NAMALWA (cell line): ENCODE measurements at places on chromosomes 13 and 19.

DNA sequence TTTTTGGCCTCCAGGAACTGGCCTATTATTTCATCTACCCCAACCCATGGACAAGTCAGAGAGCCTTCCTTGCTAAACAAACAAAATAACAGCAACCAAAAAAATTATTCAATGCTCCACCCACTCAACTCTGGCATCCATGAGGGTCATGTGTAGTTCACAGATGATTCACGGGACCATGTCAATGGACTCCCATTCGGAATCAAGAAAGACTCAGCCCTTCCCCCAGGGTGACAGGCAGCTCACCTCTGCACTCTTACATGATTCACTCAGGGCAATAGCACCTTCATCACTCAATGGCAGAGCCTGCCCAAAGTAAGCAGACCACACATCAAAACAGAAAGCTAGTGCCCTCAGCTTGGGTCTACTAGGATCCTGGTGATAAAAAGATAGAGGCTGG is 14.3 kb upstream of the SCEL start:
- no peak for DNase-seq

GRCh38 chr13:32468502-32469142 is 40.7 kb upstream of the N4BP2L1 start:
- no peak for DNase-seq

DNA sequence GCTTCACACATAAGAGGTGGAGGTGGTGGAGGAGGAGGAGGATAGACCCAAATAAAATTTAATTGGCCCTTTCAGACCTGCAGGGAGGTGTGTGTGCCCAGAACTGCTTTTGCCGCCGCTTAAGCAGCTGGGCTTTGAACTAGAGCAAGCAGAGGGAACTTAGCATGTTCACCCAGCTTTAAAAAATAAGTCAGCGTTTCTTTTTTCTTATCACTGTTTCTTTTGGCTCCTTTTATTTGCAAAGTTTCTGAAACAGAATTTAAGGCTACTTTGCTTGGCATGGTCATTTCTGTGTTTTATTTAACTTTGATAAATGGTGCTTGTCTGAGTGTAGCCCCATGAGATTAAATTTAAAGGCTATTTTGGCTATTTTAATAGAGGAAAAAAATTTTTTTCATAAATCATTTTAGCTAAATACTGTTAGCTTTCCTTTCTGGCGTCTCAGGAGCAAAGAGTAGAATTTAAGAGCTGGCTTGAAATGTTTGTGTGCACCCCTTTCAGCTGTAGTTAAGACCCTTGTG is 43.3 kb upstream of the RNF113B start:
- DNase-seq, result no peak

DNA sequence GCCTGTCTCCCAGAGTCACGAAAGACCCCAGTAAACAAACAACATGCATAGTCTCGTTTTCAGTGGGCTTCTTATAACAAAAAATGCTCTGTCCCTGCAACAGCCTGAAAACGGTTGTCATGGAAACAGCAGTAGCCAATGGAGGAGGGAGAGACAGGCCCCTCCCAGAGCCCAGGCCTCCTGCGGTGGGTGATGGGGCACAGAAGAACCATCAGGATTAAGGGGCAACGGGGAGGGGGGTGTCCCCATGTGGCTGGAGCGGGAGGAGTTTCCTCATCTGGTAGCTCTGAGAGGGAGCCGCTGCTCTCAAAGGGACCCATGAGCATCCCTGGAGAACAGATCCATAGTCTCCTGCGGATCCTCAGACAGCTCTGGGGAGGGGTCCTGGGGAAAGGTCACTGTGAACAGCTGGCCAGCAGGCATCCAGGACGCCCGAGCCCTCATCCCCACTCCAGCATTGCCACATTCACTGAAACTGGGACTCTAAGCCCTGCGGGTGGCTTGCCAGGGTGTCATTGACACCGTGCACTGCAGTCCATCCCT is 37.5 kb upstream of the PNMA8B start:
- no peak for DNase-seq

DNA sequence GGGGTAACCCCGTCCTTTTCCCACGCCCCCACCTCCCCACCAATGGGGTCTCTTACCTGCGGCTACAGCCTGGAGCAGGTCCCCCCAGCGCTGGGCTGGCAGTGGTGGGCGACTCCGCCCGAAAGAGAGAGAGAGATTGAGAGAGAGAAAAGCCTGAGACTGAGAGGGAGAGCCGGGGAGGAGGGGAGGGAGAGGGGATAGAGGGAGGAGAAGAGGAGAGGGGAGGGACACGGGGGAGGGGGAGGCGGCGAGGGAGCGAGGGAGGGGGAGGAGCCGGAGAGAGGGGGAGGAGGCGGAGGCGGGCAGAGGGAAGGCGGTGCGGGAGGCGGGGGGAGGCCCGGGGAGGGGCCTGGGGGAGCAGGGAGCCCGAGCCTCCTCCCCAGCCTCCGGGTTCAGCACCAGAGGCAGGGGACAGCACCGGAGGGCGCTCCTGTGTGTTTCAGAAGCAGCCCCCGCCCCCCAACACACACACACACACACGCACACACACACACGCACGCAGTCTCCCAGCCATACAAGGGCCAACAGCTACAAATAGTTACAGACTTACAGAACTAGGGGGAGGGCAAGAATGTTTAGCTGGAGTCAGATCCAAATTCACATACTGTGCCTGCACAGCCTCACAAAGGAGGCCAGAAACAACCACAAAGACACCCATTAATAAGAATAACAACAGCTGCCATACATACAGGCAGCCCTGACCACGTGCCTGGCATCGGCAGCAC is at the start of gene SLC8A2:
Gene SLC8A2, minus strand, starts transcription at position 161 of the 725 bp plus-strand sequence. CDS start 5,490 bp downstream, outside the sequence.
- peak; percentile 42 for DNase-seq

GRCh38 chr19:17245535-17245984 is at the start of gene NR2F6:
TSS of gene NR2F6 (minus strand) at chr19:17245919. CDS start at chr19:17245220, 699 bp downstream.
- no peak for DNase-seq

GRCh38 chr13:46899801-46900200 is 2.9 kb upstream of the HTR2A start:
- no peak for DNase-seq

DNA sequence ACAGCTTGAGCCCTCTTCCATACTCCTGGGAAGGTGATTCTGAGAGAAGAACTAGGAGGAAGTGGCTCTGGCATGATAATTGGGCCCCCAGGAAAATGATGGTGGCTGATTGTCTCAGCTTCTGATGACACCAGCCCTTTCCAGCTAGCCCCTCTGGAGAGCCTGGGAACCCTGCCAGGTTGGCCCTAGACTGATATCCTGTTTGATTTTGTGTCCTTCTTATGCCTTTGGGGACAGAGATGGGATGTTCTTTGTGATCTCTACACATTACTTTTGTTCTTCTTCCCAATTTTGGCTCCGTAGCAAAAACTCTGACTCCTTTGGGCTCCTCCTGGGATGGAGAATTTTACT is 39.7 kb downstream of the ERICH6B start:
- DNase-seq, result no peak

DNA sequence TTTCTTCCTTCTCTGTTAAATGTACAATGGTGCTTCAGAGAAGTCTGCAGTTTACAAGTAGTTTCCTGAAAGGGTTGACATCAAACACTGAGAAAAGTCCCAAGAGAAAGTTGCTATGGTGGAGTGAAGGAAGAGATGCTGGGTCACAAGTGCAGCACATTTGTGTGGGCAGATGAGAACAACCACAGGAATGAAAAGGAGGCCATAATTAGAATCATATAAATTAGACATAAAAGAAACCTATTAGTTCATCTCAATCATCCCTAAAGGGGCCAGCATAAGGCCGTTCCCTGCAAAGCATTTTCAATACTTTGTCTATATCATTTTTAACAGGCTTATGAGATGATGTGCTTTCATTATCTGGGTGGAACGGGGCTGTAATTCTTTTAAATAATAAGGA is 359.2 kb downstream of the IRS2 start:
- DNase-seq, result no peak

- peak; percentile 69 for DNase-seq
Measured at GRCh38 chr19:33797802-33798671, 1.4 kb downstream of the KCTD15 start.

- DNase-seq, result no peak
Measured at GRCh38 chr13:40109351-40109844, 453.9 kb downstream of the COG6 start.

DNA sequence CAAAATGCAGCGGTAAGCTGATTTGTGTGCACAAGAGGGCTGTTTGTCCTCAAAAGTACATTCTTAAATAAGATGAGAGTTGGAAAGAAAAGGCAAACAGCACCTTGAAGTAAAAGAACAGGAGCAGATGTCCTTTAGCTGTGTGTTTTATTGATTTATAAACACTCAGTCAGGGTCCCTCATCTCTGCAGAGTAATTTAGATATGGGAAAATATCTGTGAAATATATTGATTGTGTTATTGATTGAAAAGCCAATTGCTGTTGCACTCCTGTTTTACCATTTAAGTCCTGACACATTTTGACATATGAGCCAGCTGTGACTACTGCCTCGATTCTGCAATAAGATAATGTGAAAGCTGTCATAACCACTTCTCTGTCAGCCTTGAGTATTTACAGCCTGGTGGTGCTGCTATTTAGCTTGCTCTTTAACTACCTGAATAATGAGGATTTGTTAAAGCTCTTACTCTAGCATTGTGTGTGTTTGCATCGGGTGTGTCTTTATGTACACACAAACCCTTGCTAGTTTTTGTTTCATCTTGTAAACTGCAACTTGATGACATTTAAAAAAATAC is 550.1 kb downstream of the DACH1 start:
- no peak for DNase-seq
